Stimulated activated CD4-positive, alpha-beta T cell treated with anti-CD3 and anti-CD28 coated beads, Interleukin-1b, Interleukin-23, amount 100 ng/mL, for 4 hours (primary cell): ENCODE measurements at places on chromosomes 2 and 18.
A peak's percentile ranks its signal among the peaks of the same experiment; 100 is the strongest.

DNA sequence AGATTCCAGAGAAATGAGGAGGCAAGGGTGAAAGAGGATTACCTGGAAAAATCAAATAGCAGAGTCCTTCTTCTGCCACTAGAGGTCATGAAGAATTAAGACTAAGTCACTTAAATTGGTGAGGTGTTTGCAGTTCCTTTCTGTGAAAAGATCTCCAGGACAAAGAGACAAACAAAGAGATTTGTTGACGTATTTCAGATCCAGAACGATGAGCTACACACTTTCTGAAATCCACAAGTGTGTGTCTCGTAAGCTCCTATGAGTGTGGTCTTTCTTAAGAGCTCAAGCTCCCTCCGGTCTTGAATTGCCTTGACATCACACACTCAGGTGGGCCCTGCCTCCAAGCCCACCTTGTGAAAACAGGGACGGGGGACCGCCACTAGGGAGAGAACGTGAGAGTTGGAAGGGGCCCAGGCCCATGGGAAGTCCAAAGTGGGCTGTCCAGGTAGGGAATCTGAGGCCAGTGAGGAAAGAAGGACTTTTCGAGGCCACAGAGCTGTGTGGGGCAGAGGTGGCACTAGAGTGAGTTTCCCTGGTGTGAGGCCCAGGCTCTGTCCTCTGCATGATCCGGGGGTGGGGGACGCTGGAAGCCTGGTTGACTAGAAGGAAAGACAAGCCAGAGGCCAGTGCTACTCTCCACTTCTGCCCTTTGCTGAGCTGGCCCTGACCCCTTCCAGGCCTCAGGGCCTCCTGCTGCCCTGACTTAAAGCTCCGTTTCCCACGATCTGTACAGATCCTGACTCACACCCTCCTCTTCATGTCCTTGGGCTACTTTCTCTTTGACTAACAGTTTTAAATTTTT, 168.1 kb upstream of the NCK2 start:
- DNase-seq = no peak

DNA sequence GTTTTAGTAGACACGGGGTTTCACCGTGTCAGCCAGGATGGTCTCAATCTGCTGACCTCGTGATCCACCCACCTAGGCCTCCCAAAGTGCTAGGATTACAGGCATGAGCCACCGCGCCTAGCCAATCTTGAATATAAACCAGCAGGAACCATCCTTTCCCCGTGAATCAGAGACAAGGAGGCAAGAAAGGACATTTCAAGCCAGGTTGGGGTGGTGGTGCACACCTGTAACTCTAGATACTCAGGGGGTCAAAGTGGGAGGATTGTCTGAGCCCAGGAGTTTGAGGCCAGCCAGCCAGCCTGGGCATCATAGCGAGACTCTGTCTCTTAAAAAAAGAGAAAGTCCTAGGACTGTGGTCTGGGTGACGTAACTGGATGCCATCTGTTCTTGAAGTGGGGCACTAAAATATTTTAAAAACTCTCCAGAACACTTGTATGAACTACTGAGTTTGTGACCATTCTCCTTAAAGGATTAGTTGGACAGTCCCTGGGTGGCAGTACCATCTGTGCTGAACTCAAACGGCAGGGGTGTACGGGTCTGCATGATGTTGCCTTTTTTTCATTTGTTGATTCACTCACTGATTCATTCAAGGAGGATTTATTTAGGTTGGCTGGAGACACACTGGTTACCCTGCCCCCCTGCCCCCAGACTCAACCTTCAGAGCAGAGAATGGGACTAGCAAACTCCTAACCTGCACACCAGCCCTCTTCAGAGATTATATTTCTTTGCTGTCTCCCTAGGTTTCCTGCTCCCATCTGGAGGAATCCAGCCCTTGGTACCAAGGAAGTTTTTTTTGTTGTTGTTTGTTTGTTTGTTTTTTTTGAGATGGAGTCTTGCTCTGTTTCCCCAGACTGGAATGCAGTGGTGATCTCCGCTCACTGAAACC, 2.9 kb upstream of the TLX2 start:
- no peak for DNase-seq

DNA sequence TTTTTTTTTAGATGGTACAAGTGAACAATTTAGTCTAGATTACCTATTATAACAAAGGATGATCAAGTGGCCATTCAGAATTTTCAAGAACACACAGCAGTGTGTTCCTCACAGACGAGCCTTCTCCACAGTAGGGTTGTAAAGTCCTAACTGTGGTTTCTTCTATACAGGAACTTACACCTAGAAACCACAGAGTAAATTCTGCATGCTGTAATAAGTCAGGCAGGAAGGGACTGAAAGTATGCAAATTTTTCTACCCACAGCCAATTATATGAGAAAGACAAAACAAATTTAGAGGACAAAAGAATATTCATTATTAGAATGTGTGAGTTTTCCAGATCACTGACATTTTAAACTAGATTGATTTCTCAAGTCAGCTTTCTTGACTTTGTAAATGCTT, 99.5 kb downstream of the RBMS1 start:
- DNase-seq = no peak

DNA sequence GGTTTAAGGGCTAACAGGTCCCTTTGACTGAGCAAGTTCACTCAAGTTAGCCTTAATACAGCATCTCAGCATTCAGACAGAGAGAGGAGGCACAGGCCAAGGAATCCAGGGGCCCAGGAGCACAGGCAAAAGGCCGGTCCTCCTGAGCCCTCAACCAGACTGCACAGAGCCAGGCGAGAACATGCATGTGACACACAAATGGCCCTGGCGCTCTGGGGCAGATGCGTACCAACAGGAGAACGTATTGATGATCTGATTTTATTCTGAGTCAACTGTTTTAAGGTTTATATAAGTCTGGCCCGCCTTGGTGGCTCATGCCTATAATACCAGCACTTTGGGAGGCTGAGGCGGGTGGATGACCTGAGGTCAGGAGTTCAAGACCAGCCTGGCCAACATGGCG, 34.9 kb downstream of the KCNIP3 start:
- no peak for DNase-seq

DNA sequence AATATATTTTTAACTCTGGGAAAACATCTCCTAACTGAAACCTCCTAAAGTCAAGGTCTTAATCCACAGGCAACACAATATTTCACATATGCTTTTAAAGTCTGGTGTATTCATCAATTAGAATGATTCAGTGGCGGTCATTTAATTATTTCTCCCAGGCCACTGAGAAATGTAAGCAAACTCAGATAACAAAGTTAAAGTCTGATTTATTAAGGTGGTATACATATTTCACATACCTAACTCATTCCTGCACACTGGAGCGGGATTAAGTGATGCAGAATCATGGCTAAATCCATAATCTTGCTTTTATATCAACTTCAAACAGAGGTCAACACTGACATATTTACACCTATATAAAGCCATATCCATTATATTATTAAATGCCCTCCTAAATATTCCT, 43.7 kb downstream of the FRZB start:
- no peak for DNase-seq

DNA sequence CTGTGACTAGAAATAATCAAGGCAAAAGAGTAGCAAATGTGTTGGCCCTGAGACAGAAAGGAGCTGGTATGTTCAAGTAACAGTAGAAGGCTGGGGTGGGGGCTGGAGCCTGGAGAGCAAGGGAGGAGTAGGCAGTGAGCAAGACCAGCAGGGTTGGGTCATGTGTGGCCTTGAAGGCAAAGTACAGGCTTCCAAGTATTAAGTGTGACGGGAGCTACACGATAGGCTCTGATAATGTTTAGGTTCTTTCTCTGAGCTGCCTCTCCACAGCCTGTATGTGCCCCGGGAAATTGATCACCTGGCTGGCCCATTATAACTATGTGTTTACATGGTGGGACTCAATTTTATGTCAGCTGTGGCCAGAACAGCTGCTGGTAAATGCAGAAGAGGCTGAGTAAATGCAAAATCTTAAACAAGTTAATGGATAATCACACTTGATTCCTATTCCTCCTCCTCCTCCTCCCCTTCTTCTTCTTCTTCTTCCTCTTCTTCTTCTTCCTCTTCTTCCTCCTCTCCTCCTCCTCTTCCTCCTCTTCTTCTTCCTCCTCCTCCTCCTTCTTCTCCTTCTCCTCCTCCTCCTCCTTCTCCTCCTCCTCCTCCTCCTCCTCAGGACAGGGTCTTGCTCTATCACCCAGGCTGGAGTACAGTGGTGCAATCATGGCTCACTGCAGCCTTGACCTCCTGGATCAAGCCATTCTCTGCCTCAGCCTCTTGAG, 9.3 kb downstream of the IL1F10 start:
- DNase-seq = no peak

- DNase-seq = no peak
Observed at GRCh38 chr2:46561731-46562450, 82.5 kb downstream of the TMEM247 start.

DNA sequence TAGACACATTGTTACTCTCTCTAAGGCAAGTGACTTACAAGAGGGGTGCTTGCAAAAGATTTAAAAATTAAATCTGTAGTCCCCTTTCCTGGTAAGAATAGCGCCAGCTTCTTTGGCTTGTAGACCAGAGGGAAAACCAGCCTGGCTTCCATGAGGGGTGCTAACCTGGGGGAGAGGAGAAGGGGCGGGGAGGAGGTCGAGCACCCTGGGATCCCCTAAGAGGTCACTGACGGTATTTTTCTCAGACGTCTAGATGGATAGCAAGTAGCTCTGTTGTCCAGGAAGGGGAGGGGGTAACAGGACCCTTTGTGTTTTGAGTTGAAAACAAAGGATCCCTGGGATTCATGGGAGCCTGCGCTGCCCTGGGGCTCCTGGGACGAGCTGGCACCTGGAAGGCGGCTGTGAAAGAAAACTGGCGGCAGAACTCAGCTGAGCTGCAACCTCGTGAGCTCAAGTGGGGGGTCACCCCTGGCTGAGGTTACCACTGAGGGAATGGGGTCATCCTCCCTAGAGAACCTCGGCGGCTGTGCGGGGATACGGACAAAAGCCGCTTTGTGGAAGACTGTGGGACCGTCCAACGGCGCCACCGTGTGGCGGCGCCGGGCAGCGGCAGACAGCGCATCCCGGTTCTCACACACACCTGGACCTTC, 37.8 kb upstream of the MRPL19 start:
- peak; percentile 41 for DNase-seq

- no peak for DNase-seq
Observed at GRCh38 chr2:111046670-111047069, 74.0 kb upstream of the BCL2L11 start.

GRCh38 chr2:233036162-233036838, 3.8 kb downstream of the NEU2 start:
- no peak for DNase-seq

DNA sequence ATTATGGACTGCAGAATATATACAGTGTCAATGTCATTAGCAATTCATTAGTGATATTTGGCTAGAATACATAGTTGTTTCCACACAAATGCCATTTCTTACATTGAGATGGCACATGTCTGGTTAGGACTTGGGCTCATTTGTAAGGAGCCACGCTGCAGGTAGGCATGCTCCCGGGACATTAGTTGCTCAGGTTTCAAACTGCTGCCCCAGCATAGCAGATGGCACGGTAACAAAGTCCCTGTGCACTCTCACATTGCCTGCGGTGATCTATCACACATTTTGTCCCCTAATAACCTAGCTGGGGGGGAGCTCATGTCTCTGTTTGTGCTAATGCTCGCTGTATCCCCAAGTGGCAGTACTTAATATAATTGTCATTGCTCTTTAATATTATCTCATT, 185.1 kb downstream of the NEDD4L start:
- DNase-seq = no peak

GRCh38 chr2:237230355-237230754, 144.7 kb downstream of the COPS8 start:
- DNase-seq = no peak

GRCh38 chr2:150561076-150561475, 73.6 kb upstream of the RND3 start:
- no peak for DNase-seq

- DNase-seq = no peak
Observed at GRCh38 chr2:234952270-234953115, 676 bp downstream of the SH3BP4 start.

DNA sequence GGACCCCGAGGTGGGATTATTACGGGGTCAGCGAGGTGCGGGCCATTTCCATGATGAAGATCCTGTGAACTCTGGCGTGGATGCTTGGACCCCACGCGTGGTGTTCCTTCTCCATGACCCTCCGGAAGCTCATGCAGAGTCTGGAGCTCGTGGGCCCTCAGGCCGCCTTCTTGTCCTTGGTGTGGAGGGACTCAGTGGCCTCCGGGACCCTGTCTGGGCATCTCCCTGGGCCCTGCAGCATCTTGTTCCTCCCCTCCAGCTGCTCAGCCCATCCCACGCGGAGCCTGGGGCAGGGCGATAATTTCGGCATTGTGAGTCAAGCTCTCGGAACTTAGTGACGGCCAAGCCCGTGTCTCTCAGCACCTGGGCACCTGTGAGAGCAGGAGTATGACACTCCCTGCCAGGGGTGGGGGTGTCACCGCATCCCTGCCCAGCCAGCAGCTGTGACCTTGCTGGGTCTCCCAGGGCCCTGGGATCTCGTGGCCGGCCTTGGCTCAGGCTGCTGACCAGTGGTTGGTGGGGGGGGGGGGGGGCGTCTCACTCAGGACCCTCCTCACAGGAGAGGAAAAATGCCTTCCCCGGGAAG, 24.6 kb downstream of the RTP5 start:
- DNase-seq = no peak

DNA sequence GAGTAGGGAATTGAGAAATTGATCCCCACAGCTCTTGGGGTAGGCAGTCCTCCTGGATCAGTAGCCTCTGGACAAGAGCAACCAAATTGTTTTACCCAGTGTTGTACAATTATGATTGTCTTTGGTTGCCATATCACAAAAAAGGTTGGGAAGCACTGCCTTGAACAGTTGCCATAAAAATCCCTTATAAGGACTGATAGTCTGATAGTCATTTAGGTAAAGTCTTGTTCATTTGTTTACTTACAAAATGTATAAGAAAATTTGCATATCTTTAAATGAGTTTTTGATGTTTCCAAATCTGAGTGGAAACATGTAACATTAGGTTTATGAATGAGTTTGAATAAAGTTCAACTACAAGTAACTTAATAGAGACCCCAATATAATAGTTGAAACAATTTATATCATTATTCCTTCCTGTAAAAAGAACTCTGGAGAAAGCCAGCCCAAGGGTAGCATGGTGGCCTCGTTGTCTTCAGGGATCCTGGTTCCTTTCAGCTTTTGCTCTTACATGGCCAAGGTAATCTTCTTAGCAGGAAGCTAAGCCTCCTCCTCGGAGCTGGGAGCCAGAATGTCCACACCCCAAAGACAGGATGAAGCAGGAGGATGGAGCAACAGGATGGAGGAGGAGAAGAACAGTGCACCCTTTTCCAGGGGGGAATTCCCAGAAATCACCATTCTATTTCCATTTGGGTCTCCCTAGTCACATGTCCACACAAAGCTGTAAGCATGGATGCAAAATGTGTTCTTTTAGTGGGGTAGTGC, 35.7 kb upstream of the NEMP2 start:
- DNase-seq = no peak

- DNase-seq = no peak
Observed at GRCh38 chr2:234865040-234865439, 86.8 kb upstream of the SH3BP4 start.

- DNase-seq = no peak
Observed at GRCh38 chr2:235300368-235301201, 193.3 kb upstream of the AGAP1 start.

DNA sequence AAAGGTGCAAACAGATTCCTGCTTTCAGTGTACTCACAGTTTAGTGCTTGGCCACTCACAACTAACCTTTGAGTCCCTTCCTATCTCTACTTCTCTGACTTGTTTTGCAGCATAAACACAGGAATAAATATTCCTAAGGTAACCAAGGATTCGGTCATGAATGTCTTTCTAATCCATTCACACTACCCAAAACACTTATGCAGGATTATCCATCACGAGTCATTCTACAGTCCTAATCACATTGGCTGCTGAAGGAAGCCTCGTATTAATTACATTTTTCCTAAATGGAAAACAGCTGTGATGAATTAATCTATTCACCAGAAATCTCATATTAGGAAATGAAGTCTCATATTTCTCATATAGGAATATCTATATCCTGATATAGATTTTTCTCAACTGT, 16.3 kb downstream of the RDH14 start:
- DNase-seq = no peak
